Cardiac muscle cell (in vitro differentiated cells and primary cell): ENCODE measurements at places on chromosomes 2 and 18.

GRCh38 chr18:51191128-51191717, 6.3 kb downstream of the MEX3C start:
- H3K4me3 ChIP-seq = no peak overlapping the region
- no peak overlapping the region for H3K27ac ChIP-seq
- peaks cover 46% of the 10 kb centered on the region for H3K4me1 ChIP-seq
- H3K27me3 ChIP-seq = no peaks in the 10 kb centered on the region
- no peak for DNase-seq

- no peaks in the 10 kb centered on the region for H3K4me1 ChIP-seq
- H3K27ac ChIP-seq = no peak overlapping the region
- no peak overlapping the region for H3K4me3 ChIP-seq
- no peaks in the 10 kb centered on the region for H3K36me3 ChIP-seq
Measured at GRCh38 chr2:54259413-54260240, 3.6 kb upstream of the TSPYL6 start.

DNA sequence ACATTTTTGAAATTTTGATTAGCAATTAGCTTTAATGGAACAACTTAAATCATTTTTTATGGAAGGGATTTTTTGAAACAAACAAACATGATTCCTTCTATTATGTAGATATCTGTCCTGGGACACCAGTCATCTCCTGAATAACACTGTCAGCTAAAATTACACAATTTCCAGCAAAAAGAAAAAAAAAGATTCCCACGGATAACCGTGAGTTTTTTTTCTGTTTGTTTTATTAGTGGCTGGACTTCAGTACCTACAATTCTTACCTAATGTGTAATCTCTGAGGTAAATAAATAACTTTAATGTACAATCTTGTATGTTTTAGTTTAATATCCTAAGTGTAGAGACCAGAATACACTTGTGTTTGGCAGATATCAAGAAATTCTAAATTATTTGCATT, 126.6 kb upstream of the KYNU start:
- H3K27ac ChIP-seq = no peak overlapping the region
- H3K4me3 ChIP-seq = no peak overlapping the region
- H3K4me1 ChIP-seq = no peaks in the 10 kb centered on the region
- no peaks in the 10 kb centered on the region for H3K36me3 ChIP-seq
- no peaks in the 10 kb centered on the region for H3K27me3 ChIP-seq

- H3K27me3 ChIP-seq = peaks cover 77% of the 10 kb centered on the region
- no peaks in the 10 kb centered on the region for H3K4me1 ChIP-seq
- no peaks in the 10 kb centered on the region for H3K36me3 ChIP-seq
- no peak for DNase-seq
- no peak overlapping the region for H3K27ac ChIP-seq
Measured at GRCh38 chr2:588074-588645, 89.0 kb downstream of the TMEM18 start.

GRCh38 chr18:74897971-74898657, 300.4 kb downstream of the ZNF407 start:
- H3K36me3 ChIP-seq = no peaks in the 10 kb centered on the region
- H3K27ac ChIP-seq = no peak overlapping the region
- H3K4me3 ChIP-seq = no peak overlapping the region
- no peak for DNase-seq
- H3K27me3 ChIP-seq = no peaks in the 10 kb centered on the region
- H3K4me1 ChIP-seq = no peaks in the 10 kb centered on the region

DNA sequence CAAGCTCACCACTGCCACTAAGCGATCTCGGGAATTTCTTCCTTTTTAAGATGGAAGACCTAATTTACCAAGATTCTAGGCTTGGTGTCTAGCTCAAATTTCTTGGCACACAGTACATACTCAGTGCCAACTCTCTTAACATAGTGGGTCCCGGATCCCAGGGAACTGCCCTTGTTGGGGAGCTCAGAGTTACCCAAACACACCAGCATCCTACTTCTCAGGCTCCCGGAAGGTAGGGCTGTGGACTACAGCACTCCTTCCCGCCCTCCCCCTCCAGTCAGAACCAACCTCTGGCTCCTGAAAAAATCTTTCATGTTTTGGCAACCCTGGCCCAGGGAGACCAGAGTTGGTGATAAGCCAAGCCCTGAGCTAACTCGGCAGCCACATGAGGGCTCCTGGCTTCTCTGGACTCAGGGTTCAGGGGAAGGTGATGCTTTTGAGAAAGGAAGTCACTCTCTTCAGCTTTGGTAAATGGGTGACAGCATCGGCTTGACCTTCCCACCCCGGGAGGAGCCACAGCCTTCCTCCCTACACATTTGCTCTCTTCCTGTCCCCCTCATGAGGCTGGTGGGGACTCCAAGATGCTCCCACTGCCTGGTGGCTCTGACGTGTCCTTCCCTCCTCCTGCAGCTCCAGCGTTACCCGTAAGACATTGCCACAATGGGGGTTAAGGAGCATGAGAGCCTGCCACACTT, 8.8 kb downstream of the ODC1 start:
- peak; percentile 38 for DNase-seq
- H3K27me3 ChIP-seq = no peaks in the 10 kb centered on the region
- H3K36me3 ChIP-seq = peaks cover 45% of the 10 kb centered on the region
- no peak overlapping the region for H3K4me3 ChIP-seq

DNA sequence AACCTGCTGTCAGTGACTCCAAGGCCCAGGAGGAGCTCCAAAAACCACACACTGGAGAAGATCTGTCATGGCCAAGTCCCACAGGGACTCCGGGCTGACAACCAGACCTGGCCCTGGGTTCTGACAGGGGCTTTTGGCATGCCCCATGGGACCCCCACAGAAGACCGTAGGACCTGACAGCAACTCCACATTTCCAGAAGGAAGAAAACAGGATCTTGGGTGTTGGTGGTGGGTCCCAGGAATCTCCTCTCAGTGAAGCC, 275.9 kb upstream of the HS6ST1 start:
- H3K4me1 ChIP-seq = peaks cover 4% of the 10 kb centered on the region
- peaks cover 44% of the 10 kb centered on the region for H3K27me3 ChIP-seq
- no peaks in the 10 kb centered on the region for H3K36me3 ChIP-seq

DNA sequence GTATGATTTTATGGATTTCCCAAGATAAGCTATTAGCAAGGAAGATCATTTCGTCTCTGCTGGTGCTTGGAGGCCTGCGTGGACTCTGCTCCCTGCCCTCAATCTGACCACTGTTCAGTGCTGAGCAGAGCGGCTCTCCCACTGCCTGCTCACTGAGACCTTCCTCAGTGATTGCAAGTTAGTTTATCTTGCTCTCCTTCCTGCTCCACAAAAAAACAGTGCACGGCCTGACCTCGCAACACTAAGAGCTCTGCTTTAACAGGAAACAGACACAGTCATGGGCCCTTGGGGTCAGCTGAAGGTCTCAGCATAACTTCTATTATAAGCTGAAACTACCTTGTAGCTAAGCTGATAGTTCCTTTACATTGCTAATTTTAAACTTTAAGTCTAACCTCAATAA, 53.1 kb downstream of the PRELID3A start:
- H3K4me1 ChIP-seq = peaks cover 21% of the 10 kb centered on the region
- no peak overlapping the region for H3K4me3 ChIP-seq
- no peaks in the 10 kb centered on the region for H3K27me3 ChIP-seq
- H3K36me3 ChIP-seq = peaks cover 7% of the 10 kb centered on the region
- DNase-seq = peak; percentile 83

DNA sequence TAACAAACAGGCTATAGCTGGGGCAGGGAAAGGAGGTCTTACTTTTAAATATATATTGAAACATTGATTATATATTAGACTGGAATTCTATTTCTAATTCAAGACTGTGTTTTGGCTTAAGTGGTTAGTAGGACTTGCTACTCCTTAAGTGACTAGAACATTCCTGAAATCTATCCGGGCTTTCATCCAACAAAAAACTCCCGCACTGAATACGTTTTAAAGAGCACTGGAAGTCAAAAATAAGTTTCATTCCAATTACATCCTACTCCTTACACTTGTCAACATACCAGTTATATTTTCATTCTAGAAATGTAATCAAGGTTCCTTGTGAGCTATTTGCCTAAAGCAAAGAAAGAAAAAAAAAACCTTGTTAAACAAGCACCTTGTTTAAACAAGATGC, 204.6 kb downstream of the SP3 start:
- H3K36me3 ChIP-seq = no peaks in the 10 kb centered on the region
- no peak overlapping the region for H3K4me3 ChIP-seq
- H3K27me3 ChIP-seq = no peaks in the 10 kb centered on the region
- peaks cover 32% of the 10 kb centered on the region for H3K4me1 ChIP-seq
- no peak overlapping the region for H3K27ac ChIP-seq

DNA sequence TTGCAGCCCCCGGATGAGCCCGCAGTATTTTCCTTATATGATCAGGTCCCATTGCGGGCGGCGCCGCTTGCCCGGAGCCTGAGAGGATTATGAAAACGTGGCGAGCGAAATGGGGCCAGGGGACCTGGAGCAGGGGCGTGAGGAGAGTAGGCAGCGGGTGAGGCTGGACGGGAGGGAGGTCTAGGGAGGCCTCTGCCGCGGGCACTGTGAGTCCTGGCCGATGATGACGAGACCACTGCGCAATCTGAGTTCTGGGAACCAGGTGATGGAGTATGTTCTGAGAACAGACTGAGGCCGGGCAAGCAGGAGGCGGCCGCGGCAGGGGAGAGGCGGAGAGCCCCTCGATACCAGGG, 790 bp upstream of the ACAA2 start:
- peak overlapping the region; percentile 53 for H3K4me3 ChIP-seq
- H3K27ac ChIP-seq = peak overlapping the region; percentile 86
- H3K4me1 ChIP-seq = peaks cover 14% of the 10 kb centered on the region
- DNase-seq = peak; percentile 68

- H3K4me3 ChIP-seq = no peak overlapping the region
- peak overlapping the region; percentile 69 for H3K27ac ChIP-seq
- DNase-seq = peak; percentile 82
- peaks cover 6% of the 10 kb centered on the region for H3K36me3 ChIP-seq
- H3K4me1 ChIP-seq = peaks cover 10% of the 10 kb centered on the region
Measured at GRCh38 chr2:216665717-216666116, 29.6 kb downstream of the IGFBP5 start.

DNA sequence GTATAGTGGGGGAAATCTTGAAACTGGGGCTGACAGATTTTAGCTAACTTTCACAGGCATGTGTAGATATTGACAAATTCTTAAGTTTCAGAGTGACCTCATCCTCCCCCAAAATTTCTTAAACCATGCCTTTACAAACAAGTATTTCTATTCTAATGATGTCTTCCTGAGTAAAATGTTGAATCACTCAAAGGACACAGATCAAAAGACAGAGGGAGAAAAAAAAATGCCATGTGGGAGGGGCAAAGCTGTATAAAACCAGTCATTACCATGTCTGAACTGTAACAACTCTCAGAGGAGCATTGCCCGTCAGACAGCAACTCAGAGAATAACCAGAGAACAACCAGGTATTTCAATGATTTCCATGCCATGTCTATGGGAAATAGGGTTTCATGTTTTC, at the start of gene SERPINB2:
Gene SERPINB2 (plus strand): TSS at position 282 of the 400 bp plus-strand sequence. CDS start 3,740 bp downstream, outside the sequence.
- no peaks in the 10 kb centered on the region for H3K27me3 ChIP-seq
- H3K4me1 ChIP-seq = peaks cover 4% of the 10 kb centered on the region
- no peak within 1 kb of the TSS for H3K4me3 ChIP-seq
- no peak for DNase-seq
- no peak within 1 kb of the TSS for H3K27ac ChIP-seq
- no peaks in the 10 kb centered on the region for H3K36me3 ChIP-seq

DNA sequence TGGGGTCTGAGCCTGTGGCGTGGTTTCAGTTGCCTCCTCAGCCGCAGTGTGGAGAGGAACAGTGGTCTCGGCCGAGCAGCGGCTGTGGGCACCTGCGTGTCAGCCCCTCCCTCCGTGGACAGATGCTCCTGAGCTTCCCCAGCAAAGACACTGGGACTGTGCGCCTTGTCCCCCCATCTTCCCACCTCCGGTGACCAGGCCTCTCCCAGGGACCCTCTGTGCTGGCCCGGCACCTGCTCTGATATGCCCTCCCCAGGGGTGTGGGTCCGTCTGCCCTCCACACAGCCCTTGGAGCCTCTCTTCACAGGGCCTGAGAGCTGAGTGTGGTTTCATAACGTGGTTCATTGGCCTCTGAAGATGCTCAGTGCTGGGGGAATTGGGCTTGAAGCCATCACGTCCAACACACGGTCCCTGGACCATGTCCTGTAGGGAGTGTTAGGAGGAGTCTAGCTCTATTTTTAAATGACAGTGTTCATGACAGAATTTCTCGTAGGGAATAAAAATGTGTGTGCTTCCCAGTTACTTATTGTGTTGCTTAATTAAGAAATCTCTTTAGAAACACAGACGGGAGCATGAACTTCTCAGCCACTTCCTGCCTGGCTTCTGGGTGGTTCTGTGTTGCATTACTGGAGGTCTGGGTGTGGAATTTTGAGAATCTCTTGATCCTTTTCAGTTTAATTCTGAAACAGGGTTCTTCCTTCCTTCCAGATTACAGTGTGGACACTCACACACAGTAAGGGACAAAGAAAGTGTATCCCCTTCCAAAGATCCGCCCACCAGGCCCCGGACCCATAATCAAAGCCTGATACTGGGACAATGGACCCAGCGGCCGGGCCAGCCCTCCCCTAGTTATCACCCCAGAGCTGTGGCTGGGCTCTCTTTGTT, 110.7 kb downstream of the NFATC1 start:
- no peak overlapping the region for H3K4me3 ChIP-seq
- DNase-seq = no peak
- H3K27ac ChIP-seq = peak overlapping the region; percentile 57
- no peaks in the 10 kb centered on the region for H3K36me3 ChIP-seq
- no peaks in the 10 kb centered on the region for H3K27me3 ChIP-seq
- peaks cover 18% of the 10 kb centered on the region for H3K4me1 ChIP-seq

DNA sequence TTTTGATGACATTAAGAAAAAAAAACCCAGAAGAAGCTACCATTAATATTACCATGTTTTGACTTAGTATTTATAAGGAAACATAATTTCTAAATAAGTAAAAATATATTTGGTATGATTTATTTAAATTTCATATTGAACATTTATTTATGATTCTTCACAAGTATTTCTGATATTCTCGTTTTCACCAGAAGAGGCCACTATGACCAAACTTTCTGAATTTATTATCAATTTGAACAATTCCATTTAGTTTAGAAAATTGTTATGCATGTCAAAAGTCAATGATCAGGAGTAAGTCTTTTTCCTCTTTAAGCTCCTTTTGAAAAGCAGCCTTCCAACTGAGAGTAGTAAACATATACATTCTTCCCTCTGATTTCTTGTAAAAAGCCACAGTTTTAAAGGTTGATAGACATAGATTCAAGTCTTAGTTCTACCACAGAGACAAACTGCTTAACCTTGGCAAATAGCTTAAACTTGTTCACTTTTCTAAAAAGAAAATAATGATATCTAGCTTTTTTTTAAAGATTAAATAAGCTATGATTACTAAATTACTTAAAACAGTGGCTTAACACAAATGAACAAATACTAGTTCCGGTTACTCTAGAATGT, 329.9 kb downstream of the TRIB2 start:
- DNase-seq = peak; percentile 36
- no peak overlapping the region for H3K4me3 ChIP-seq
- H3K4me1 ChIP-seq = no peaks in the 10 kb centered on the region
- H3K27me3 ChIP-seq = no peaks in the 10 kb centered on the region
- no peaks in the 10 kb centered on the region for H3K36me3 ChIP-seq
